ENCODE measurements at places on chromosomes 3 and 15. TPM values are rescaled to one million over a fixed set of nuclear protein-coding genes. Genes with fewer than 3 reads are reported as not detected.

The ASB14 gene
- 1.1 TPM for polyA plus RNA-seq

DNA sequence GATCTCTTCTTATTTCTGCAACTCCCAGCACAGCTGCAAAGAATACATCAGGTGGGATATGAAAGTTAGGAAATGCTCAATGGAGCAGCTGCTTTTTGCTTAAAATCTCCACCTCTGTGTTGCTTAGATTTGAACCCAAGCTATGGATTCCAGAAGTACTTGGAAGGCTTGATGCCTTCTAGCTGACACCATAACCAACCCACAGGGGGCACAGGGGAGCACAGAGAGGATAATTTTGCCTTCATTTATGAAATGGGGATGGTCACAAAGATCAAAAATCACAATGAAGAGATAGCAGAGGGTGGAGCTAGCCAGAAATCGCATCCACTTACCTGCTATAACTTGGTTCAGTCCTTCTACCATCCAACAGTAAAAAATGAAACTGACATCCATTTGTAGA, 75.7 kb downstream of the DUT start:
- DNase-seq: no peak

The CLRN1 gene
- polyA plus RNA-seq: 0.19 TPM

The LRRC15 gene
- polyA plus RNA-seq: 0.10 TPM

DNA sequence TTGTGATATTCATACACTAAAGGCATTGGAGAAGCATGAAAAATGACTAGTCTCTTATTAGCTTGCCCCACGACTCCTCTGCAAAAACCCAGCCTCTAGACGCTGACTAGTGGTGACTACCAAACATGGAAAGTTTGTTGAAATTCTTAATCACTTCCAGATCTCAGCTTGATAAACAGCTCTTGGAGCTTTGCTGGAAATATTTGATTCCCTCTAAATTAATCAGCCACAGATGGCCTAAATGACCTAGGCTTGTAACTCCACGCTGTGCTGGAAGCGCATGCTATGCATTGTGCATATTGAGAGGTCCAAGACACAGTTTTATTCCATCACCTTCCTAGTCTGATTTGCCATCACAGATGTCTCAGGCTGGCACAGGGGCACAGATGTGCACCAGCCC, 244.7 kb upstream of the ST8SIA2 start:
- DNase-seq: no peak

- no peak for DNase-seq
These were observed 94.5 kb downstream of the CFAP20DC start for GRCh38 chr3:58955308-58955707.

DNA sequence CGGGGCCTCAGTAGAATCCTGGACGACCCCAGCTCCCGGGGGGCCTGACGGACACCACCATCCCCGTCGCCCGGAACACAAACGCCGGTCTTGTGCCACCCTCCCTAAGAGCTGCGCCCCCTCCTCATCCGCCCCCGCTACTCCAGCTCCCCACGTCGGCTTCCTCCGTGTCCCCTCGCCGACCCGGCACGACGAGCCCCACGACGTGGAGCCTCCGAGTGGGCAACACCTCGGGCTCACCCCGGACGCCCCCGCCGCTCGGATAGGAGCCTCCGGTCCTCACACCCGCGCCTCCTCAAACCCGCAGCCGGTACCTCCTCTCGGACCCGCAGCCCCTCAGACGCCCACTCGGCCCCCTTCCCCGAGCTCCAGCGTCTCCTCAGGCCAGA, 525 bp downstream of the NPTN start:
- DNase-seq: no peak

The ZNF502 gene
- polyA plus RNA-seq: 5.8 TPM

GRCh38 chr3:51340989-51341636, 44.0 kb upstream of the MANF start:
- no peak for DNase-seq

DNA sequence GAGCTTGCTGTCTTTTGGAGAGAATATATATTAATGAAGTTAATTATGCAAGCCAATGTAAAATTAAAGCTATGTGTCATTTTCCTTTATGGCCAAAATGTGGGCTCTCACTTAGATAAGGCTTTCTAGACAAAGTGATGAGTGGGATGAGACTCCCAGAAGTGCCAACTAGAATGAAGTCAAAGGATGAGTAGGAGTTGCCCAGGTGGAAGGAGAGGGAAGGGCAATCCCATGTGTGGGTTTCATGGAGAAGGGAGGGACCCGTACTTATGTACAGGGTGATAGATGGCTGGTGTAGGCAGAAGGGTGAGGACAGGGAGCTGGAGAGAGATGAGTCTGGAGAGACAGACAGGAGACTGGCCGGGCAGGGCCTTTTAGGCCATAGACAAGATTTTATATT, 239.2 kb downstream of the THRB start:
- DNase-seq: no peak

The SNRPN gene
- 170 TPM for polyA plus RNA-seq

- no peak for DNase-seq
These were observed 19.0 kb downstream of the MAPK6 start for GRCh38 chr15:52037889-52038505.

All from hindlimb muscle (tissue), 1 donor.